ENCODE measurements at places on chromosomes 16 and 17.

DNA sequence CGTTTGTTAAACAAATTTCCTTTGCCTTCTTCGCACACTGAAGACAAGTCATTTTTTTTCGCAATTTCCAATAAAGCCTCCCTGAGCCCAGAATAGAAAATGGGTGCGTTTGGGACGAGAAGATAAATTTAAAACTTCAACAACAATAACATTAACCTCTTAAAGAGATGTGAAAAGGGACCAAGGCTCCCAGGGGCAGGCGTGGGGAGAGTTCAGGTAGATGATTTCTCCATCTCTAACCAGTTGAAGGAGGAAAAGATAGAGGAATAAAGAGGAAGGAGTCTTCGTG lies 1.3 kb upstream of the HOXB4 start:
- no peak for ATAC-seq

DNA sequence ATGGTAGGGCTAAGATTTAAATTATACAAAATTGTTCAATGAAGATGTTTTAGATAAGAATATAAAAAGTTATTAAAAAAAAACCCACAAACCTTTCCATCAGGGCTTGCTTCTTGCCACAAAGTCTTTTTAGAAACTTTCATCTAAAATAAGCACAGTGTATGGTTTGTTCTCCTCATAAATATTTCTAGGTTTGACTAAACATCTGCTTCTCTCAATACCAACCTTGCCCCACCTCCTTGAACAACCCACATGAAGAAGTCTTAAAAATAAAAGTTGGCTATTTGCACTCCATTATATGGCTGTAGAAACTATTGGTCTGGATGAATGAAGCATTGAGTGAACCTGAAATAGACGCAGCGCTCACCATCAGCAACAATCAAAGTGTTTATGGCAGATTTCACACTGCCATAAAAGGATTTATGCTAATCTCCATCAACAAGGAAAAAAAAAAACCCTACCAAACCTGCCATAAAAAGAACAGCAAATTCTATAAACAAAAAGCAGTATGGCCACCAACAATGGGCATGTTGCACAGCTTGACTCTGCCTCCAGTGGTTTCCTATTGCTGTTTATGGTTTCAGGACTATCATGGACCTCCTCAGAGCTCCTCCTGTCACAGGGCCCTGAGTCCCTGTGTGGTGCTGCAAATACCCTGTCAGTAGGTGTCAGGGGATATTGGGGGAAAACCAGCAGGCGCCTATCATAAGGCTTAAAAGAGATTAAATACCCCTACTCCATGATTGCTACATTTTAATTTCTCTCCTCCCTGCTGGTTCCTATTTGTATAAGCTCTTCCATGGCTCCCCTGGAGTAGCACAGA lies 37.6 kb downstream of the SNX11 start:
- ATAC-seq: no peak

GRCh38 chr17:45706033-45706432 lies 78.1 kb upstream of the CRHR1 start:
- no peak for ATAC-seq

DNA sequence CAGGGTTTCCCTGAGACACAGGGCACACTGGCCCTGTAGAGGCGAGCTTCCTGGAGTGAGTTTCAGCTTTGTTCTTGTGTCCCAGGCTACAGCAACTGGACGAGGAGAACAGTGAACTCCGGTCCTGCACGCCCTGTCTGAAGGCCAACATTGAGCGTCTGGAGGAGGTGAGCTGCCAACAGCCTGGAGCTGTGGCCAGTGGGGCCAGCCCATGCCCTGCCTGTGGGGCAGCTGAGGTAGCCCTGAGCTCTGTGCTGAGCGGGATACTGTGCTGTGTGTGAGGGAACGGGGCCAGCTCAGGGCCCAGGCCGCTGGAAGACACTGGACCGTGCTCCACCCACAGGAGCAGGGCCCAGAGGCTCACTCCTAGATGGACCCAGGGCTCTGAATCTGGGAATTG lies 8.7 kb upstream of the CAPN15 start:
- ATAC-seq: no peak

- ATAC-seq: no peak
Measured at GRCh38 chr17:31608659-31609254, 217.3 kb downstream of the RAB11FIP4 start.

DNA sequence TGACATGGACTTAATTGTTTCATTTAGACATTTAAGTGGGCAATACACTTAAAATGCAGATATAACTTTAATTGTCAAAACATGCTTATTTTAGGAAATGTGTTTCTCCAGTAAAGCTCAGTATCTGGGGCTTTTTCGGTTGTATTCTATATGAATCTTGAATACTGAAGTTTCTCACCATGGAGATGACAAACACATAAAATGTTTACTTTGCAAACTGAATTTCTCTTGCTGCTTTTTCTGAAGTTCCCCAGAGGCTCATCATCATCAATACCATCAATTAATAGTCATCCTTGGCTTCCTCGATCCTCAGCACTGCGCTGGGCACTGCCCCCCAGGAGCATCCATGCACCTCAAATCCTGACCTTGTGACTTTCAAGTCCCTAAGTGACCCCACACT lies 227.3 kb downstream of the WWOX start:
- ATAC-seq: no peak

All from stimulated activated memory B cell treated with anti-CD40 and anti-IgM and Interleukin-4, amounts not matched to agents 10 μg/mL and 1 μg/mL and 100 μg/mL, for 72 hours (primary cell).